Esophagus squamous epithelium (tissue), 5 donors: ENCODE measurements at places on chromosomes 13 and 19.

DNA sequence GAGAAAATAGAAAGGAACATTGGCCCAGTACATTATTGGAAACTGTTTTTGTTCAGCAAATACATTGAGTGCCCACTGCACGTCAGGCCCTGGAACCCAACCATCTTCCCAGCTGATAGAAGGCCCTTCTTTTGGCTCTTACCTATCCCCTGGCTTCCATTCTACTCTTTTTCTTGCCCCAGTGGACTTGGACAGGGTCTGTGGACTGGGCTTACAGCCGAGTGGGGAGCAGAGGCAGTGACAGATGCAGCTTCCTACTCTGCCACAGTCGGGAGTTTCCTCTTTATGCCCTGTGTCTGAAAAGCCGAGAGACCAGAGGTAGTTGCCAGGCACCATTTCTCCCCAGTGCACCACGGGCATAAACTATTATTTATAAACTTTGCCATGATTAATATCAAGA lies 70.4 kb downstream of the ARHGAP35 start:
- DNase-seq, result no peak

DNA sequence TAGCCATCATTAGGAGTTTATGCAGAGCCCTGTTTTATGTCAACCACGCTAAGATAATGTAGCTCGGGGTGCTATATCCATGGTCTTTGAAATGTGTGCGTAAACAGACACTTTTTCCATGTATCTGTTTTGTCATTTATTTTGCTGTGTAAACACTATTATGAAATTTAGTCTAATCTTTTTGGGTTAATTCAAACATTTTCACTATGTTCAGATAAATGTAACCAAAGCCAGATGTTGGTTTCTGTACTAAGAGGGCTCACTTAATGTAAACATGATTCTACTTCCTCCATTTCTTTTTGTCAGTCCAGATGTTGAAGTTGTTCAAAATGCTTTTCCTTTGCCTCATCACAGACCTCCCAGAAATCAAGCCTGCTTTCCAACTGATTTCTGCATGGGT lies 499.5 kb upstream of the GPC6 start:
- no peak for DNase-seq

DNA sequence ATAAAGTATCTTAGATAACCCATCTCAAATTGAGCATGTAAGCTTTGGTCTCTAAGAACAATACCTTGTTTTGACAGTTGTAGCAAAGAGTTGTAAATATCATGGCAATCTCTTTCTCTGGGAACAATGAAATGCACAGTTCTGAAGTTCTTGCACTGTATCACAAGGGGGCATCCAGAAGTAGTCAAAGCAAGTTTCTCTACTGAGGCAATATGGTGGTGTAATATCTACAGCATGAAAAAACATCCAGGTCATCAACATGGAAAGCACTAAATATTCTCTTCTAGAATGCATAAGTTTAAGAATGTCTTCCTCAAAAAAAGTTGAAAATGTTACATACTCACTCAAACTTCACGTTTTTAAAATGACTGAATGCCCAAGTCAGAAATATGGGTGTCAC lies 19.6 kb downstream of the MTMR6 start:
- DNase-seq, result no peak

GRCh38 chr13:84191139-84191538 lies 308.9 kb upstream of the SLITRK1 start:
- no peak for DNase-seq

DNA sequence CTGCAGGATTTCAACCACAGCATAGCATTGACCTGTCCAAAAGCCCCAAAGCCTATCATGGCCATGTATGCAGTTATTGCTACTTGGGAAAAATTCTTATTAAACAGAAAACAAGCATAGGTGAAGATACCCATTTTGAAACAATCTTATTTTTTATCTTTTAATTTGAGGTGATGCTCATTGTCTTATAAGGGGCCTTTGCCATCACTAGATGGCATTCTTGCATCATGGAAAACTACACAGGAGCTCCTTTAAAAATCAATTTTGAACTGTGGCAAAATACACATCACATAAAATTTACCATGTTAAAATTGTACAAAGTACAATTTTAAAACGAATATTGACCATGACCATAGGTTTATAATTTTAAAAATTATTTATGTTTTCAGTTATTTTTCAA lies 38.9 kb upstream of the ZNF835 start:
- no peak for DNase-seq

DNA sequence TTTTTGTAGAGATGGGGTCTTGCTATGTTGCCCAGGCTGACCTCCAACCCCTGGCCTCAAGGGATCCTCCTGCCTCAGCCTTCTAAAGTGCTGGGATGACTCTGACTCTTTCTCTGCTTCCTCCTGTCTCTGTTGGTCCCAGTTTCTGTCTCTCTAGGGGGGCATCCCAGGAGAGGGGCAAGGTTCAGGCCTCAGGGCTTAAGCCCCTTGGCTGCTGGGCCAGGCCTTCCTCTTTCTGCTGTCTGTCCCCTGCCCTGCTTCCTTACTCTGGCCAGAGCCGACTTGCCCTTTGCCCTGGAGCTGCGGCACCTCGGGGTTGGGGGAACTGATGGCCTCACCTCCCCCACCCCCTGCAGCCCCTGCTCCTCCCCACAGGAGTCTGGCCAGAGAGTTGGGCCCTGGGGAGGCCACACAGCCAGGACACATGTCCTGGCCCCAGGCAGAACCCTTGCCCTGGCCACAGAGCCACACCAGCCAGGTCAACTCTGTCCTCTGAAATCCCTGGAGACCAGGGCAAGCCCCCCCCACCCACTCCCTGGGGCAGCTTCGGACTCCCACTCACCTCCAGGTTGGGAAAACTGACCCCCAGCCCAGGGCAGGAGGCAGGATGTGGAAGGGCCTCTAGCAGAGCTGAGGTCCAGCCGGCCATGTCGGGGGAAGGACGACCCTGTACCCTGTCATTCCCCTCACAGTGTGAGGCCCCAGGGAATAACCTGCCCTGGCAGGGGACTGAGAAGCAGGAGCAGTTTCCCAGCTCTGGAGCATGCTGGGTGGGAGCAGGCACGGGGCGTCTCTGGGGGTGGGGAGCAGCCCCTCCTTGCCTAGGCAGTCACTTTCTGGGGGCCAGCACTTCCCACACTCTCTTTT lies 23.7 kb downstream of the CEBPA start:
- DNase-seq, result no peak

- DNase-seq, result no peak
These were observed 940 bp upstream of the DCUN1D2 start for GRCh38 chr13:113491418-113491883.

DNA sequence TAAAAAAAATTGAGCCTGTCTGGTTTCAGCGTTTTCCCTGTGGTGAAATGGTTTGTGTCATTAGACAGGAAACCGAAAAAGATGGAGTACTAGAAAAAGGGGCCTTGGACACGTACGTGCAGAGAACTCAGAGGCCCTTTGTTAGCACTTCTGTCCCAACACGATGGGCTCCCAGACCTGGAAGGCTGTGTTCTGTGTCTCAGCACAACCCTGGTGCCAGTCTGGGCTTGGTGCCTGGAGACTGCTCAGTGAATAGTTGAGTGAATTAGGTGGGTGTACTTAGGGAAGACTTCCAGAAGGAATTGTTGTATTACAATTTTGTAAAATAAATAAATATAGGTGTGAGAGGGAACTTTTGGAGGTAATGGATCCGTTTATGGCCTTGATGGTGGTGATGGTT lies 8.7 kb downstream of the ZNF71 start:
- no peak for DNase-seq

DNA sequence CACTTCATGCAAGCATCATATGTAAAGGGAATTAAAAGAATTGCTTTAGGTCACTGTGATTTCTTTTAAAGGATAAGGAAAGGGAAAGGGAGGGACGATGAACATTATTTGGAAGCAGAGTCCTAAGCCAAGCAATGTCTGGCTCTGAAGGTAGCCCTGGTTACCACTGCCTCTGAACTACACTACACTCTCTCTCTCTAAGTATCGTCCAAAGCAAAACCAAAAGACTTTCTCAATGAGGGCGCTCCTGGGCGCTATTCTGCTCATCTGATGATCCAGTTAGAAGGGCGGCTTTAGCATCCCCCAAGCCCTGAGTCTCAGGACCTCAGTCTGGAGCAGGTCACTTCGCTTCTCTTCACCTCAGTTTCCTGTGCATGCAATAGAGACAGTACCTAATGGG lies 26.2 kb downstream of the FOXO1 start:
- DNase-seq, result no peak

DNA sequence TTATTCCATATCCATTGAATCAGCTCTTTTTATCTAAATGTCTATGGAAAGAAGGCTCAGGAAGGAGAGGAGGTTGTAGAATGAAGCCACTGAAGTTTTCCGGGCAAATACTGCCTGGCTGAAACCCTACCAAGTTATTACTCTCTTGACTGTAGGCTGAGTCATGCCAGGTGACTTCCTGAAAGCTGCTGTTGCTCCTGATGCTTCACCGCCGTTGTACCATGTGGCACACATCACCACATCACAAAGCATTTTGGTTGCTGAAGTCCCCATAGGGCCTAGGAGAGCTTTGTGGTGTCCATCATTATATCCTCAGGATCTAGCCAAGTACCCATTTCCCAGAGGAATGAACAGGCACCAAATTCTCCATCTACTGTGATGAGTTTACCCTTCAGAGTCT lies 11.1 kb upstream of the TDRD12 start:
- DNase-seq, result no peak

GRCh38 chr13:28286263-28286662 lies 147.9 kb downstream of the PAN3 start:
- no peak for DNase-seq

- DNase-seq, result no peak
These were observed 305.1 kb downstream of the KCNRG start for GRCh38 chr13:50320271-50320862.

- DNase-seq, result no peak
These were observed 1274.1 kb upstream of the SPRY2 start for GRCh38 chr13:81615031-81615430.

DNA sequence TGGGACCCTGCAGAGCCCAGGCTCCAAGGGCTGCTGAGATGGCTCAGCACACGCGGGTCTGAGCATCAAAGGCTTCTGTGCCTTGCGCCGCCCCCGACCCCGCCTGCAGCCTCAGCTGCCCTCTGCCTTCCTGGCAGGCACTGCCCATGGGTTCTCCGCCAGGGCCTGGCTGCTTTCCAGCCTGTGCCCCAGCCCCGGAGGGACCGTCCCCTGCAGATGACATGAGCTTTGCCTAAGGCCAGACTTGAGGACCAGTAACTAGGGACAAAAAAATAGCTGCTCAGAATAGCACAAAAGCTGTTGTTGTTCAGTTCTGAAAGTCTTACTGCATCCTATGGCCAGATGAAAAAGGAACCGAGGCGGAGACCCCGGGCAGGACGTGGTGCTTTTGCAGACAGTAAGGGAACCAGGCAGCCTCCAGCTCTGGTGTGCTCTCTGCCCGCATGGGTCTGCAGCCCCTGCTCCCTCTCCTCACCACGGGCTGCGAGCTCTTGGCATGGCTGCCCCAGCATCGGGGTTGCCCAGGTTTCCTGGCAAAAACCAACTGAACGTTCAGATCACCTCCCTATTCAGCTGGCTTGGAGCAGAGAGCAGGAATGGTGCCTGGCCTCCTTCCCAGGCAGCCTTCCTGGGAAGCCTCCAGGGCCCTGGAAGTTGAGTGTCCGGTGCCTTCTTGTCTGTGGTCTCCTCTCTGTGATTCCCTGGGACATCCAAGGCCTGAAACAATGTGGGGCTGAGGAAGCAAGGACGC lies 12.5 kb upstream of the CFAP97D2 start:
- no peak for DNase-seq

DNA sequence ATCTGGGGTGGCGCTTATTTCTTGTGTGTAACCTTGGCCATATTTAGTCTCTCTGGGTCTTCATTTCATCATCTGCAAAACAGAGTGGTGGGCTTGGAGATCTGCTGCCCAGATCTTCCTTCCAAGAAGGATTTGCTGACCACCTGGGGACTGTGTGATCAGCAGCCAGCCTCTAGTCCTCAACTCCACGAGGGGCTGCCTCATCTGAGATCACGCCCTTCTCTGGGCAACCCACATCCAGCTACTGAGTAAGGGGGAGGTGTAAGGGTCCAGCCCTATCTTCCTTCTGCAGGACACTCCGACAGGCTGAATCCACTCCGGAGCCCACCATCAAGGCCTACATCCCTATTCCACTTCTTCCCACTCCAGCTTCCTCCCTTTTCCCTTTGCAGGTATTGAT lies 57.9 kb downstream of the CHST8 start:
- no peak for DNase-seq

- DNase-seq, result no peak
These were observed 543.0 kb downstream of the GPC6 start for GRCh38 chr13:93769607-93770006.

- DNase-seq, result no peak
These were observed 350.1 kb downstream of the FOXO1 start for GRCh38 chr13:40316301-40316700.

DNA sequence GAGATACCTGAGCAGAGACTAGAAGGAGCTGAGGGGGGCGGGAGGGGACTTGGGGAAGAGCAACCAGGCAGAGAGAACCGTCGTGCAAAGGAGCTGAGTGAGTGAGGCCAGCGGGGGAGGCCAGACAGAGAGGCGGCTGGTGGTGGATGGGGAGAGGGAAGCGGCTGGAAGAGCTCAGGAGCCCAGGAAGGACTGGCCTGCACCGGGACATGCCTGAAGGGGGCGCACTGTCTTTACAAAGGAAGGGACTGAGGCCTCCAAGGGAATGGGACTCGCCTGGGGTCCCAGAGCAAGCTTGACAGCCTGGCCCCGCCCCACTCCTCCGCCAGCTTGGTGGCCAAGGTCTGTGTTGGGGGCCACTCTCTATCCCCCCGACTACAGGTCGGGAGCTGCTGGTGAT lies 14.9 kb downstream of the ONECUT3 start:
- DNase-seq, result no peak
